ENCODE measurements at places on chromosomes 2 and 18. TPM values are rescaled to one million over a fixed set of nuclear protein-coding genes. Genes with fewer than 3 reads are reported as not detected.

Gene HS6ST1
- 44.6 TPM for total RNA-seq

Gene CPO
- total RNA-seq: 0.29 TPM

Gene WDR35
- total RNA-seq: 4.5 TPM

Gene TWIST2
- total RNA-seq: 9.3 TPM

Gene REG3G
- total RNA-seq: not detected

Gene UGT1A8
- not detected for total RNA-seq

Gene NDUFB3
- total RNA-seq: 140 TPM

Gene COA5
- 31.0 TPM for total RNA-seq

Gene ZSWIM2
- not detected for total RNA-seq

Gene TGFBRAP1
- 20.6 TPM for total RNA-seq

All from gastrocnemius medialis (tissue), 4 donors.